ENCODE measurements at places on chromosomes 5 and 9. TPM values are rescaled to one million over a fixed set of nuclear protein-coding genes. Genes with fewer than 3 reads are reported as not detected.
A peak's percentile ranks its signal among the peaks of the same experiment; 100 is the strongest.

- peak; percentile 17 for DNase-seq
These were observed 63.5 kb upstream of the KLF9 start for GRCh38 chr9:70477907-70478480.

GRCh38 chr5:172769616-172770373 is 1.2 kb downstream of the DUSP1 start:
- DNase-seq: no peak

DNA sequence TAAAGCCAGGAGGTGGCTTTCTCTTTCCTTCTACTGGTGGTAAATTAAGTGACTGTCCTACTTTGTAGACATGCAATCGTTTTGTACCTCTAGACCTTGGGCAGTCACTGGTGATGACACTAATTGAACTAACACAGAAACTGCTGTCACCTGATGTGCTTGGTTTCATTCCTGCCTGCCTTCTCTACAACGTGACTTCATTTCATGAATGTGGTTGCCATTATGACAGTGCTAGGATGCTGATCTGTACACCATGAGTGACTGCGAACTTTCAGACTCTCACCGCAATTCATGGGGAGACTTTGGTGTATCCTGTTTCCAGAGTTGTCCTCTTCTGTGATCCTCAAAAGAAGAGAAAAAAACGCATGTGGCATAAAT is 47.5 kb downstream of the UBE2QL1 start:
- DNase-seq: no peak

DNA sequence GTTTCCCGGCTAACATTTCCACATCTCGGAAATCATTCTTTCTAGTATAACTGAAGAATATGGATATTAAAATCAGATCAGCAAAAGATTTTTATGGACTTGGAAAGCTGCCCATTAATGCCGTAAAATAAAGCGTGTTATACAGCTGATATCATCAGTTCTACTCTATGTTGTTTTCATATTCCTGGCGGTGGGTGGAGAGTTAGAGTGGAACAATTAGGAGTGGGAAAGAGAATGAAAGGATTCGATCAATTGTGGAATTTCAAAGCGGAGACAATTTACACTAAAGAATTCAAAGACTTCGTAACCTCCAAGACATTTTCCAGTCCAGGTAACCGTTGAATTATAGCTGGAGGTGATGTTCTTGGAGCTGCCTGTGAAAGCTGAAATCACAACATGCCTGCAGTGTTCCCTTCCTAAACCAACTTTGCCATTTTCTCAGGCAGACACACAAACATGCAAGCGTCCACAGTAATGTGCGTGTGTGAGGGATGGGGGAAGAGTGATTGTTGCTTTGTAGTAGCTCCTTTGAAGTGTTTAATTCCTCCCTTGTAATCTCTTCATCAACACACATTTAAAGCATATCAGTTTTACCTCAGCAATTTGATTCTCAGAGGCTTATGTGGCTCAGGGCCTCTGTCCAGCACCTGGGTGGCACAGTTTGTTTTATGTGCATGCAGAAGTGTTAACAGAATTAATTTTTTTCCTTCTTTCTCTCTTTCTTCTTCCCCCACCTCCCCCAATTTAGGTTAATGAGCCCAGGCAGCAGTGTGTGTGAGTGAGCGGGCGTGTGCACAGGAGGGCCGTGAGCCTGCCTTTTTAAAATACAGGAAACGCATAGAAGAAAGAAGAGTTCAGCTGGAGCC is 544.1 kb downstream of the RAB3C start:
- peak; percentile 15 for DNase-seq

DNA sequence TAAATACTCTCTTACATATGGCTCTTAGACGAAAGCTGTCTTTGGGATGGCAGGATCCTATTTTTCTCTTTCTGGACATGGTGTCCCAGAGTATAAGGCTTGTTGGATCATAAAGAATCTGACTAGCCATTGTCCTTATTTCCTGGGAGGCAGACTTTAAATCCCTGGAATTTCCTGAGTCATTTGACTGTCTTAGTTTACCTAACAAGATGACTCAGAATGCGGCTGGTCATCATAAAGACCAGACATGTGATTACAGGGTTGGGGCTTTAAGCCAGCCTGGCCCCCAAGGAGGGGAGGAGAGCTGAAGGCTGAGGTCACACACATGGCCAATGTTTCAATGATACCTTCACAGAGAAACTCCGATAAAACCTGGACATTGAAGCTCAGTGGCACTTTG is 37.2 kb downstream of the FAM240B start:
- no peak for DNase-seq

Gene KIF4B
- total RNA-seq: 0.18 TPM

Gene MYOZ3
- 1.8 TPM for total RNA-seq

Gene OTP
- 0.27 TPM for total RNA-seq

Gene NDUFS6
- 13.2 TPM for total RNA-seq

DNA sequence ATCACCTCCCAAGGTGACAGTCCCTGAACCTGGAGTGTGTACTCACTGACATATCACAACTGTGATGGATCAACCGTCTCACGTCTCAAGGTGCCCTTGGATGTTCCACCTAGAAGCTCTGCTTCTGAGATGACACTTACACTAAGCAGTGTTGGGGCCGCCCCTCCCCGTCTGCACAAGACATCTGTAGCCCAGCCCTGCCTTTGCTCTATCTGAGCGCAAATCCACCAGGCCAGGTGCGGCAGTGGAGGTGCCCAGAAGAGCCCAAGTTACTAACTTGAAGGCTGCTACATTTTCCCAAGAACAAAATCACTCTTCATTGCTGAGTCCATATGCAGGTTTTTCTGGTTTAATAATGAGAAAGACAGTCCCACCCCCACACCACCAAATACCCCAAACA is 148.3 kb downstream of the FSTL4 start:
- DNase-seq: no peak

Gene NUTM2G
- not detected for total RNA-seq

DNA sequence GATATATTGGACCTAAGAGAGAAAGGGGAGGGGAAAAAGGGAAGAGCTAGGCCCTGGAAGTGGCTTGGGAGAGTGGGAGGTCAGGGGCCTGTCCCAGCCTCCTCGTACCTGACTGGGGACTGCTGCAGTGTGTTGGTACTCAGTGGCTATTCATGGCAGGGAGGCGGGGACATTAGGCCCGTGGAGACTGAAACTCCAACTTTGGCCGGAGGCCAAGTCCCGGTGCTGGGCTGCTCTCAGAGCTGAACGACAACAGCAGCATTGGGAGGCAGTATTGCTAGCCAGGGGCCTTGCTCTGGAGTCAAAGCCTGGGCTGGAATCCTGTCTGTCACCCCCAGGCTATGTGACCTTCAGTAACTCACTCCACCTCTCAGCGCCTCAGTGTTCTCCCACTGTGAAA is 37.8 kb downstream of the NEURL1B start:
- no peak for DNase-seq

- DNase-seq: no peak
These were observed 28.3 kb downstream of the ZNF462 start for GRCh38 chr9:106891286-106891685.

DNA sequence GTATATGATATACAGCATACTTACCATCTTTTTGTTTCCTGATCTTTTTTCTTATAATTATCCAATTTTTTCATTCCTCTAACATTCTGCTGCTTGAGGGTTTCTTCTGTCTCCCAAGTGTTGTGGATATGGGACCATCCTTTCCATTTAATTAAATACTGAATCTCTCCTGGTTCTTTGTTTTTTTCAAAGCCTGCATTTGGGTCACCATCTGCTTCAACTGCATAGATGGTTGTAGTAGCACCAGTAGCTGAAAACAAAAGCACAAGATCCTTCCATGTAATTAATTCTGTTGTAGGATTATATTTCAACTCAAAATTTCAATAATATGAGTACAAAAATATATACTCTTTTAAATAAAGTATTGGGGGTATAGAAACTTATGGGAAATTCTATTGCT is 29.4 kb downstream of the CHD1 start:
- DNase-seq: peak; percentile 66

GRCh38 chr5:119820016-119820415 is 190.7 kb downstream of the FAM170A start:
- DNase-seq: no peak

Gene INSYN2B
- total RNA-seq: 7.5 TPM

DNA sequence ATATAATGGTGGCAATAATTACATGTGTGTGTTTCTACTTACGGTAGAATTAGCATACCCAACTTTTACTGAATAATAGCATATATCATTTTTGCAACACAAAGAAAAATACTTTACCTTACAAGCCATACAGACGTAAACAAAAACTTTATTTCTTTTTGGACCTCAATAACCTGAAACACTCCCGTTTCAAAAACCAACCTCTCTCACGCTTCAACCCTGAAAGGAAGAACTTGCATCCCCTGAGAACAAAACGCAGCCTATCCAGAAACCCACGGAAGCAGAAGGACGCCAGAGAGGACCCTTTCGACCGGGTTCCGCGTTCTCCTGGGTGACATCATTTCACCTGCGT is at the start of gene RNF38:
RNF38 (minus strand) TSS at position 290 of the 352 bp plus-strand sequence; CDS start at position 129, 161 bp downstream.
- DNase-seq: no peak

DNA sequence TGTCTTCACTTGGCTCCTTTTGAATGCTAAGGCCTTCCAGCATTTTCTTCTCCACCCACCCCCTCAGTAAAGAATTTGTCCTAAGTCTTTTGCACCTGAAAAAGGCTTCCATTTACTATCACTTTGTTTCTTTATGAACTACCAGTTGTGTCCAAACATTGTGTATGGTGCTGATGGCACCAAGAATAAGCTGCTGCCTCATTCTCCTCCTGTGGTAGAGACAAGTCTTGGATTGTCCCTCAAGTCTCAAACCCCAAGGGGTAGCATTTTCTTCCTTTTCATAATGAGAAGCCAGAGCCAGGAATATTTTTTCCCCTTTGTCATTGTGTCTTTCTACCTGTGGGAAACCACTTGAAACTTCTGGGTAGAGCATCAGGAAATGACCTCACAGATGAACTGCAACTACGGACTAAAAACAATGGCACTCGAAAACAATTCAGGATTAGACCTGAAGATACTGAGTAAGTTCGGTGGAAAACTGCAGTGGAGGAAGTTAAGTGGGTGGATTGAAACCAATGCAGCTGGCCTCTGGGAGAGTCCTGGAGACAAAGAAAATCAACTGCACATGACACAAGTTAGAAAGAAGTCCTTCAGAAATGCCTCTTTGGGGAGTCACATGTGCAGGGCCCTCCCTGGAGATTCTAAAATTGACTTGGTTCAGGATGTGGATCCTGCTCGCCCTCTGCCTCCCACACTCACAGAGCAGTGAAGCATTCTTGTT is 80.5 kb downstream of the SH3RF2 start:
- DNase-seq: no peak

Gene PAEP
- total RNA-seq: not detected

Gene SPINK13
- total RNA-seq: not detected

- DNase-seq: no peak
These were observed 134.9 kb downstream of the MRPS30 start for GRCh38 chr5:44943647-44944046.

DNA sequence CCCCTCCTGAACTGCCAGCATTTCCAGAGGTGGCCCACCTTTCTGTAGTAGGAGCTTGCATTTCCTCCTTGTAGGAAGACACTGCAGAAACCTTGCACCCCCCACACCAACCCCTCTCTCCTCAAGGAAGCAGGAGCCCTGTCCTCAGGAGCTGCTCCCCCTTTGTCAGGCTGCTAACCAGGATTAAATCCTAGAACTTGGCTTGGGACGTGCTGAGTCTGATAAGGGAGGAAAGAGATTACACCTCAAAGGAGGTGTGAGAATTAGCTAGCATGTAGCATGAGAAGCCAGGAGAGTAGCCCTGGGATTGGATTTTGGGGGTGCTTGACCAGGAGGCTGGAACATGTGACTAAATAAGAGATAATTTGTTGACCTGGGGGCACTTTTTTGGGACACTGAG is 119.8 kb upstream of the ALDH1B1 start:
- no peak for DNase-seq

DNA sequence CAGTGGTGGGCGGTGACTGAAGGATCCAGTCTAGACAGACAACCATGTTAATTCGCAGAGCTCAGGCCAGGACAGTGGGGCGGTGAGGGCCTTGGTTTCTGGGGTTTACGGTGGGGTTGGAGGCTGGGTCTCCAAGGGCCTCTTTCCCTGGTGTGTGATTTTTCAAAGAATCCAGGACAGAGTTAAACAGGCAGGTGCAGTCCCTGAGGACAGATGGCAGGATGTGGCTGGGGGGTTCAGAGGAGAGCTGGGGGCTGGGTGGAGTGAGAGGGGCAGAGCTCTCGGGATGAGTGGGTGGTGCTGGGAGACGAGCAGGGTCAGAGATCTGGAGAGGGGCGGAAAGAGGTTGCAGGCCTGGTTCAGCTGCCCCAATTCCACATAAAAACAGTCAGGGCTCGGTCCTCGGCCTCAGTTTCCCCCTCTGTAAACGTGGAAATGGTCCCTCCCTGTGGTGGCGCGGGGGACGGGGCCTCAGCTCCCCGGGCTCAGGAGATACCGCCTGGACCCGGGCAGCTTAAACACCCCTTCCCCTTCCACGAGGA is 145.9 kb downstream of the GAPVD1 start:
- no peak for DNase-seq

GRCh38 chr5:33721491-33722200 is 170.1 kb downstream of the ADAMTS12 start:
- DNase-seq: no peak

DNA sequence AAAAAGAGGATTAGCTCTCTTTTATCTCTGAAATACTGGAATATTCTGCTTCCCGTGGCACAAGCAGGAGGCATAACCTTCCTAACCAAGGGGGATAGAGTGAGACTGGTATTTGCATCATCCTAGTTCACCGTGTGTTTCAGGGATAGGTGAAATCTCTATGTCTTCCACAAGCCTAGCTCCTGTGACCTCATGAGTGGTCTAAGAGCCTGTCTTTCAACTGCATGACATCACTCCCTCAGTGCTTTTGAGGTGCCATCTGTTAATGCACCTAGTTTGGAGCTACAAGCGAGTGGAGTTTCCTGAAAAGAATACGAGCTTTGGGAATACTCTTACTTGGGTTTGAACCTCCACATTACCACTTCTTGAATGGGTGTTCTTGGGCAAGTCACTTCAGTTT is 181.8 kb downstream of the PAPPA start:
- DNase-seq: no peak

DNA sequence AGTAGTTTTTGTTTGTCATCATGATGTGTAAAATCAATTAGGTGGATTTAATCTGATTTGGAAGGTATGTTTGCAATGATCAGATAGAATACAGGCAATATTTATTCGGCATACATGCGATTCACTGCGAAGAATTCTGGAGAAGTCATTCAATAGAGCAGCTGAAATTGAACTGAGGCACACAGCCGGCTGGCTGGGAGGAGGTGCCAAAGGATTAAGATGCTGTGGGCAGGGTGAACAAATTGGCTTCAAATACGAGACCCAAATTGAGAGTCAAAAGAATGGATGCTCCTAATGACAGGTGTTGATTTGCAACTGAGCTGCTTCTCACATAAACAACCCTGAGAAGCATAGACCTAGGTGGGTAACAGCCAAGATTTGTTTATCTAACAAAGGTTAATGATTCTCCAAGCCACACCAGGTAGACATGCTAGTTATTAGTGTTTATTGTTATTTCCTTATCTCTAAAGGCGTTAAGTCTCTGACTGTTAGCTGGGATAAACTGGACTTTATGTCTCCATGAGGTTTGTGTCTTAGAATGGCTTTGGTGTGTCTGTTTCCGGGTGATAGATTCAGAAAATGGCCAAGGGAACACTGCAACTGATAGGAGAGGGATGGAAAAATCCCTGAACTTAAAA is 55.3 kb upstream of the CLINT1 start:
- no peak for DNase-seq

GRCh38 chr5:3594510-3595005 is 1.1 kb upstream of the IRX1 start:
- DNase-seq: no peak

Gene FRMPD1
- 3.1 TPM for total RNA-seq

Measured in cerebellum (tissue), 4 donors.